ENCODE measurements at places on chromosomes 4 and X. TPM values are rescaled to one million over a fixed set of nuclear protein-coding genes. Genes with fewer than 3 reads are reported as not detected.

- peak overlapping the region; percentile 94 for H3K4me3 ChIP-seq
- peaks cover 16% of the 10 kb centered on the region for H3K4me1 ChIP-seq
- H3K36me3 ChIP-seq: no peaks in the 10 kb centered on the region
- H3K27ac ChIP-seq: peak overlapping the region; percentile 98
Observed at GRCh38 chrX:48021026-48021900, 14.5 kb downstream of the SPACA5 start.

Gene DCLK2
- not detected for total RNA-seq

GRCh38 chr4:26433556-26433955 lies 56.7 kb downstream of the CCKAR start:
- no peak for DNase-seq
- peaks cover 78% of the 10 kb centered on the region for H3K36me3 ChIP-seq
- H3K4me3 ChIP-seq: no peak overlapping the region
- peak overlapping the region; percentile 48 for H3K27ac ChIP-seq
- no peaks in the 10 kb centered on the region for H3K27me3 ChIP-seq

DNA sequence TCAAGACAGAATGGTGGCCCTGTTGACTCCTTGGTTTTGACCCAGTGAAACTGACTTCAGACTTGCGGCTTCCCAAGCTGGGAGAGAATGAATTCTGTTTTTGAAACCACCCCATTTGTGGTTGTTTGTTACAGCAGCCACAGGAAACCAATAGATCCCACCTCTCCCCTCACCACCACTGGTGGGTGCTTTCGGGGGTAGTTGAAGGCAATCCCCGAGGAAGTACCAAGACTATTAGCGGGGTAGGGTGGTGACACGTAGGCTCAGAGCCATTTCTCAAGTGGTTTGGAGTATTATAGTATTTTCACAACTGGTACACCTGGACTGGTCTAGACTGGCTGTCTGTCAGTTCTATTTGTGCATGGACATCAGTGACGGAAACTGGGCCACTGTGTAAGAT lies 189.1 kb upstream of the RBPJ start:
- no peak overlapping the region for H3K4me3 ChIP-seq
- H3K27ac ChIP-seq: peak overlapping the region; percentile 76
- peak; percentile 65 for DNase-seq
- peaks cover 38% of the 10 kb centered on the region for H3K36me3 ChIP-seq

- no peak overlapping the region for H3K4me3 ChIP-seq
- H3K27me3 ChIP-seq: no peaks in the 10 kb centered on the region
- no peak overlapping the region for H3K27ac ChIP-seq
- DNase-seq: peak; percentile 41
- no peaks in the 10 kb centered on the region for H3K4me1 ChIP-seq
- peaks cover 34% of the 10 kb centered on the region for H3K36me3 ChIP-seq
Observed at GRCh38 chr4:56400560-56400959, 13.3 kb upstream of the AASDH start.

GRCh38 chr4:10086506-10087120 lies 30.0 kb downstream of the WDR1 start:
- H3K27ac ChIP-seq: no peak overlapping the region
- H3K36me3 ChIP-seq: peaks cover 82% of the 10 kb centered on the region
- no peak for DNase-seq
- peaks cover 9% of the 10 kb centered on the region for H3K4me1 ChIP-seq
- no peak overlapping the region for H3K4me3 ChIP-seq

Gene STS
- 0.86 TPM for total RNA-seq

DNA sequence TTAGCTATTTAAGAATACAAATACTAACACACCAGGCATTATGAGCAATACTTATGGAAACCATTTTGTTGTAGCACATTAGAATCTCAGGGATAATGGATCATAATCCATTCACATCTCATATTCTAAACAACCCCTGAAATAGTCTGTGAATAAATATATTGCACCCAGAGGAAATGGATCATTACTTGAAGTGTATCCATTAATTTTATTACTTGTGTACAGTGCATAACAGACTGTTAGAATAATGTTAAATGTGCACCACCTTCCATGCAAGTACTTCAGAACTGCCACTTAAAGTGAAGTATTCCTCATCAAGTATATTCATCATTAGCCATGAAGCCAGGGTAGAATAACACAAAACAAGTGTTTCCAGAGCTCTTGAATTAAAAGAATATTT lies 715.5 kb downstream of the DMD start:
- no peak overlapping the region for H3K4me3 ChIP-seq
- no peaks in the 10 kb centered on the region for H3K27me3 ChIP-seq
- no peaks in the 10 kb centered on the region for H3K4me1 ChIP-seq
- no peak overlapping the region for H3K27ac ChIP-seq
- DNase-seq: no peak
- H3K36me3 ChIP-seq: no peaks in the 10 kb centered on the region
